ENCODE measurements at places on chromosomes 5 and 9. TPM values are rescaled to one million over a fixed set of nuclear protein-coding genes. Genes with fewer than 3 reads are reported as not detected.
A peak's percentile ranks its signal among the peaks of the same experiment; 100 is the strongest.

- no peak for DNase-seq
Measured at GRCh38 chr5:62346748-62347147, 40.7 kb downstream of the KIF2A start.

DNA sequence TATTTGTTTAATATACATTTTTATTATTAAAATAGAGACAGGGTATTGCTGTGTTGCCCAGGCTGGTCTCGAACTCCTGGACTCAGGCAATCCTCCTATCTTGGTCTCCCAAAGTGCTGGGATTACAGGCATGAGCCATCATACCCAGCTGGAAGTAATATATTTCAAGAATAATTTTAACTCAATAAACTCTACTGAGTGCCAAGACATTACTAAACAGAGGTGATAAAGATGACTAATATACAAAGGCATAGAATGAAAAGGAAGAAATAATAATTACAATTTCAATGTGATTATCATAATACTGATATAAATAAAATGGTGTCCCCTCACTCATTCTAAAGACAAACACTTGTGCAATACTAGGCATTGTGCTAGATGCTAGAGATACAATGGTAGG, 13.9 kb downstream of the GOLPH3 start:
- no peak for DNase-seq

GRCh38 chr9:125511789-125512660, 195.0 kb downstream of the MAPKAP1 start:
- DNase-seq, result no peak

The WWC1 gene
- total RNA-seq, result 37.0 TPM

DNA sequence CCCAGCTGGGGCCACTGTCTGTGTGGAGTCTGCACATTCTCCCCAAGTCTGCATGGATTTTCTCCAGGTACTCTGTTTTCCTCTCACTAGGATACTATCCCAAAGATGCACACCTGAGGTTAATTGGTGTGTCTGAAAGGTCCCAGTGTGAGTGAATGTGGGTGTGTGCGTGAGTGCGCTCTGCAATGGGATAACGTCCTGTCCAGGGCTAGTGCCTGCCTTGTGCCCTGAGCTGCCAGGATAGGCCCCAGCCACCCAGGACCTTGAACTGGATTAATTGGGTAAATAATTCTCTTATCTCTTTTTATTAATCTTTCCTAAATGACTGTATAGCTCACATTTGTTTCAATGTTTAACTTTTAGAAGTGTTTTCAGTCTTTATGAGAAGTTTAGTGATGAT, 11.5 kb upstream of the PANK3 start:
- peak; percentile 53 for DNase-seq

- DNase-seq, result no peak
Measured at GRCh38 chr5:113177225-113177624, 200.6 kb downstream of the DCP2 start.

GRCh38 chr5:155728146-155728856, 598.7 kb upstream of the SGCD start:
- peak; percentile 74 for DNase-seq

DNA sequence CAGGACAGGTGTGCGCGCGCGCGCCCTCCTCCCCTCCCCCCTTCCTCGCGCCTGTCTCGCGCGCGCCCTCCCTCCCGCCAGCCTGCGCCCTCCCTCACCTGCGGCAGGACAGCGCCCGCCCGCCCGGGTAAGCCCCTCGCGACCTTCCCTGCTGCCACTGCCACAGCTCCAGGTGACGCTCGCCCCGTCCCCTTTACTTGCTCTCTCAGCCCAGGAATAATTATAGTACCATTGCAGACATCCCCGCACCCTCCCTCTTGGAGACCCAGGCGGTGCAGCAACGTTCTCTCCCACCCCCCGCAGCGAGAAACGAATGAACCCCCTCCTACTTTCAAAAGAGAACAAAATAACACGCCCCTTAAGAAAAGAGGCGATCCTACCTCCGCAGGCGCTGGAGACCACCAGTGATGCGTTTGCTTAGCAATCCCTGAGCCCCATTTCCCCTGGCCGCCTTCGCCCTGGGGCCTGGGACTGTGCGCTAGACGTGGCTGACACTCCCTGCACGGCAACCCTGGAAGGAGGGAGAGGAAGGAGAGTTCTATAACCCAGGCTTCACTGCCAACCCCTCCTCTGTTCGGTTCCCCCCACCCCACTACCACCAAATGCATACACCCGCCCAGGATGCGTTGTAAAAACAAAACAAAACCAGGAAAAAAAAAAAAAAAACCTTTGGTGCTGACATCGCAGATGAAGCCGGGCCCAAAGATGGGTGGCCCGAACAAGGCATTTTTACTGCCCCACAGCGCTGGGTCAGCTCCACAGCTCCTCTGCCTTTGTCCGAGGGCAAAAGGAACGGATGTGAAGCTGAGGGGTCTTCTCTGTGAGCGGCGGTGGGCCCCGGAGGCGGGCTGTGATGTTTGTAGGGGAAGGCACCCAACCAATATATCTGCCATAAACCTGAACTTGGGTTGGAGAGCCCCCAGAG, 5.6 kb upstream of the PURA start:
- DNase-seq, result peak; percentile 70

- DNase-seq, result no peak
Measured at GRCh38 chr9:37775216-37775919, 9.5 kb downstream of the EXOSC3 start.

GRCh38 chr9:137296670-137297664, 5.1 kb downstream of the NRARP start:
- DNase-seq, result peak; percentile 82

DNA sequence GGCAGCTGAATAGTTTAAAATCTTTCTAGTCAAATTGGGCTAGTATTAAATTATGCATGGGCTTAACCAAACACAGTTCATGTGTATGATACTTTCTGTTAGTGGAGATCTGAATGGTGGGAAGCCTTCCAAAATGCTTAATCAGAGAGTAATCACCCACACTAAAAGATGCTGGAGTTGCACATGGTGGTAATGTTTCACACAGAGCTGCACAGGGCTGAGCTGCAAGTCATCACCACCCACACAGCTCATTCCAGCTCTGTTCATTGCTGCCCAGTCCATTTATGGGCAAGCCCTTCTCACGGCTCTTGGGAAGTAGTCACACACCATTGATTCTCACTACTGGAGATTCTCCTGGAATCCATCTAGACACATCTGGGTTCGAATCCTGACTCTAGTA, 351.5 kb upstream of the KCNN2 start:
- DNase-seq, result no peak

GRCh38 chr5:99929067-99929805, 605.9 kb upstream of the FAM174A start:
- no peak for DNase-seq

The GDF9 gene
- 0.28 TPM for total RNA-seq

GRCh38 chr5:14342306-14342705, 199.2 kb downstream of the TRIO start:
- no peak for DNase-seq

GRCh38 chr9:132241483-132241839, 79.6 kb downstream of the NTNG2 start:
- no peak for DNase-seq

Measured in mucosa of descending colon (tissue), 3 donors.